Activated CD8-positive, alpha-beta T cell treated with anti-CD3 and anti-CD28 coated beads, Interleukin-2, amount 10 ng/mL, durations not matched to agents 7 days and 5 days (primary cell): ENCODE measurements at places on chromosomes 1 and 21. TPM values are rescaled to one million over a fixed set of nuclear protein-coding genes. Genes with fewer than 3 reads are reported as not detected.
A peak's percentile ranks its signal among the peaks of the same experiment; 100 is the strongest.

GRCh38 chr21:30482130-30482529 is 2.0 kb upstream of the KRTAP19-1 start:
- no peak overlapping the region for H3K27ac ChIP-seq
- DNase-seq: no peak
- H3K4me3 ChIP-seq: no peak overlapping the region
- no peaks in the 10 kb centered on the region for H3K4me1 ChIP-seq
- H3K36me3 ChIP-seq: no peaks in the 10 kb centered on the region
- no peaks in the 10 kb centered on the region for H3K27me3 ChIP-seq

- H3K36me3 ChIP-seq: no peaks in the 10 kb centered on the region
- DNase-seq: no peak
- peak overlapping the region; percentile 68 for H3K4me3 ChIP-seq
- H3K27me3 ChIP-seq: peaks cover 56% of the 10 kb centered on the region
Measured at GRCh38 chr1:61052395-61053225, 29.8 kb upstream of the NFIA start.

DNA sequence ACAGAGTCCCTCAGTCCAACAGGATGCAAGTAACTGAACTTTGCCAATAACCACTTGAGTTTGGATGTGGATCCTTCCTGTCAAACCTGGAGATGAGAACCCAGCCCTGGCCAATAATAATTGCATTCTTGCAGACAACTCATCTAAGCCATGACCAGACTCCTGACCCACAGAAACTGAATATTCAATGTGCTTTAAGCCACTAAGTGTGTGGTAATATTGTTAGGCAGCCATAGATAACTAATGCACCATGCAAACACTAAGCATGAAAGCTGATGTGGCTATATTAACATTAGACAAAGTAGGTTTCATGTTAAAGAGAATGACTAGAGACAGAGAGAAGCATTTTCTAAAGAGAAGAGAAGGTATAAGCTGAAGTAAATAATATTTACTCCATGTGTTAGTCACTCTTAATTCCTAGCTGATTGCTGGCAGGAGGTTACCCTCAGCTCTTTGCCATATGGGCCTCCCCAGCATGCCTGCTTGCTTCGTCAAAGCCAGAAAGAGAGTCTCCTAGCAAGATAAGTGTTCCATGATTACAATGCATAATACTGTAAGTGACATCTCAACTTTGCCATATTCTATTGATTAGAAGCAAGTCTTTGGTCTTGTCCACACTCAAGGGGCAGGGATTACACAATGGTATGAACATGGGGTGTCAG is 276.4 kb upstream of the PLXNA2 start:
- H3K27ac ChIP-seq: no peak overlapping the region
- no peaks in the 10 kb centered on the region for H3K27me3 ChIP-seq
- no peaks in the 10 kb centered on the region for H3K4me1 ChIP-seq
- no peak overlapping the region for H3K4me3 ChIP-seq
- H3K36me3 ChIP-seq: no peaks in the 10 kb centered on the region
- no peak for DNase-seq

Gene CYP4A22
- not detected for total RNA-seq

- no peak for DNase-seq
- no peak overlapping the region for H3K27ac ChIP-seq
- no peak overlapping the region for H3K4me3 ChIP-seq
- no peaks in the 10 kb centered on the region for H3K27me3 ChIP-seq
Measured at GRCh38 chr1:58149271-58149812, 397.2 kb downstream of the OMA1 start.

GRCh38 chr1:45260244-45260643 is 53.8 kb upstream of the ZSWIM5 start:
- no peak overlapping the region for H3K4me3 ChIP-seq
- no peaks in the 10 kb centered on the region for H3K27me3 ChIP-seq
- H3K36me3 ChIP-seq: no peaks in the 10 kb centered on the region
- H3K27ac ChIP-seq: no peak overlapping the region
- DNase-seq: no peak

Gene NBPF6
- not detected for total RNA-seq

- peaks cover 25% of the 10 kb centered on the region for H3K36me3 ChIP-seq
- no peak for DNase-seq
- no peaks in the 10 kb centered on the region for H3K27me3 ChIP-seq
- H3K27ac ChIP-seq: no peak overlapping the region
- H3K4me1 ChIP-seq: no peaks in the 10 kb centered on the region
Measured at GRCh38 chr1:193260896-193261295, 74.5 kb upstream of the B3GALT2 start.

DNA sequence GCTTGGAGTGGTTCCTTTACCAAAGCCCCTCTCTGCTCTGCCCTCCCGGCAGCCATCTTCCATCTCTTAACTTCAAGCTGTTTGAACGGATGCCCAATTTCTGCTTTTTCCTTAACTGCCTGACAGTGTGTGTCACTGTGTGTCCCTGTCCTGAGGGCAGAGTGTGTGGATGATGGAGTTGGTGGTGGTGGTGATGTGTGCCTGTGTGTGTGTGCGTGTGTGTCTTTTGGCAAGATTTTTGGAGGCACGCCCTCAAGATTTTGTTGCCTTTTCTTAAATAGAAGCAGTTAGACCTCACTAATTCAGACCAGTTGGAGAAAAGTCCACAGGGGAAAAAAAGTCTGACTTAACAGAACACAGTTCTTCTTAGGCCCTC is 30.3 kb downstream of the SERTAD4 start:
- H3K27me3 ChIP-seq: peaks cover 3% of the 10 kb centered on the region
- H3K36me3 ChIP-seq: no peaks in the 10 kb centered on the region
- DNase-seq: no peak
- no peaks in the 10 kb centered on the region for H3K4me1 ChIP-seq

DNA sequence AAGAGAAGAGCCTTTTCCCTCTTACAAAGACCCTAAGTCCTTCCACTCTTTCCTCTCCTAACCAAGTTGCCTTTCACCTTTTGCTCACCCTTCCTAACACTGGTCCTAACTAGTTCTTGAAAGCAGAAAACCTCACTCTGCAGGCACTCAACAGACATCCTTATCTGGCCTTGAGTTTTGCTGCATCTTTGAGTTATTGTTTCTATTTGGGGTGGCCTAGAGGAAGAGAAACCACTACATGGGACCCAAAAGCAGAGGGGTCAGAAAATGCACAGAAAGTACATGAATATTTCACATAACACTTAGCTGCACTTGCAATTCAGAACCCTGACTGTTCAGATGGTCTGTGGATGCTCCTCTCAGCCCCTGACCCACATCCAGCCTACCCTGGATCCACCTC is 178.3 kb upstream of the SYT6 start:
- H3K4me3 ChIP-seq: no peak overlapping the region
- H3K4me1 ChIP-seq: peaks cover 70% of the 10 kb centered on the region
- peak overlapping the region; percentile 40 for H3K27ac ChIP-seq
- no peaks in the 10 kb centered on the region for H3K27me3 ChIP-seq
- peak; percentile 17 for DNase-seq
- peaks cover 3% of the 10 kb centered on the region for H3K36me3 ChIP-seq

DNA sequence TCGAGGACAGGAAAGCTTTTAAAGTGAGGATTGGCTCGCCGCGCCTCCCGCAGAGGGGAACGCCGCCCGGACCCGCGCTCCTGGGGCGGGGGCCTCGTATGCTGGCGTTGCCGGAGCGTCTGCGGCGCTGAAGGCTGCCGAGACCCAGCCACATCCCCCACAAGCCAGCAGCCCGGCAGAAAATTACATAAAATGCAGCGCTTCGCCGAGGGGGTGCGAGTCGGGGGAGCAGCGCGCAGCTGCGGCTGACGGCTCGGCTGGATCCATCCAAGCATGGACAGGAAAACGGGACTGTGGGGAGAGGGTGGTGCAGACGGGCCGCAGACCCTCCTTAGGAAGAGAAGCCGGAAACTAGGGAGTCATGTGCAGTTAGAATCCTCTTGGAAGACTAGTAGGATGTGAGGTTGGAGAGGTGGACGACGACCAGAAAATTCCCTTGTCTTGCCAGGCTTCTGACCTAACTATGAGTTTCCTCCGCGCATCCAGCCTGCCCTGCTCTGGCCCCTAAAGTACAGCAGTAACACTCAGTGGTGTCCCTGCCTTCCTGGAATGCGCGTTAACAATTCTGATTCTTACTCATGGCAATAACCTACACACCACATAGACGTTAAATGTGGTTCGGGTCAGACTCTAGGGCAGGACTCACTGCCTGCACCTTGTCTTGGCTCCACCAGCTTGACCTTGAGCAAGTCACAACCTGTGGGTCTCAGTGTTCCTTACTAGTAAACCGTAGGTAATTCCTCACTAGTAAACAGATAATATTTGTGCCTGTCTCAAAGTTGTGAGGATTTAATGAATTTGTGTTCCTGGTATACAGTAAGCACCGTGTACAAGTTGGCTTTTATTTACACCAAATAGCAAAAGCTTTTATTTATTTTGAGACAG is 953 bp upstream of the BRWD1 start:
- H3K27ac ChIP-seq: peak overlapping the region; percentile 95
- peak; percentile 56 for DNase-seq
- peak overlapping the region; percentile 87 for H3K4me3 ChIP-seq

DNA sequence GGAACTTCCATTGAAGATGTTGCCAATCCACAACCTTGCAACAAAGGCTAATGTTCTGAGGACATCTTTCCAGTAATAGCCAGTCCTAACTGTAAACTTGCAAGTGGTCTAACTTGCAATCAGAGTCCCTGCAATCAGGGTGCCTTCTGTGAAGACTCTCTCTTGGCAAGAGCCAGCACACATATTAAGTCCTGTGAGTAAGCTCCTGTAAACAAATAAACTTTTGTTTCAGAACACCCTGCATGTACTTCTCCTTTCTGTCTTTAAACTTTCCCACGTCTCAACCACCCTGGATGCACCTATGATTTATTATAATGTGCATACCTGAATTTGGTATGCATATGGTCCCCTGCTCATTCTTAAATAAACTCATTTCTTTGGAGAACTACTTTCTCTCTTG is 9.1 kb downstream of the GBP7 start:
- H3K36me3 ChIP-seq: peaks cover 3% of the 10 kb centered on the region
- no peak for DNase-seq
- no peak overlapping the region for H3K27ac ChIP-seq
- peaks cover 7% of the 10 kb centered on the region for H3K4me1 ChIP-seq
- no peak overlapping the region for H3K4me3 ChIP-seq

DNA sequence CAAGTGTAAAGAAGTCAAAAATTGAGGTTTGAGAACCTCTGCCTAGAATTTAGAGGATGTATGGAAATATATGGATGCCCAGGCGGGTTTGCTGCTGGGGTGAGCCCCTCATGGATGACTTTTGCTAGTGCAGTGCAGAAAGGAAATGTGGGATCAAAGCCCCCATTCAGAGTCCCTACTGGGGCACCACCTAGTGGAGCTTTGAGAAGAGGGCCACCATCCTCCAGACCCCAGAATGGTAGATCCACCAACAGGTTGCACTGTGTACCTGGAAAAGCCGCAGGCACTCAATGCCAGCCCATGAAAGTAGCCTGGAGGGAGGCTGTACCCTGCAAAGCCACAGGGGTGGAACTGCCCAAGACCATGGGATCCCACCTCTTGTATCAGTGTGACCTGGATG is 330.7 kb upstream of the DPYD start:
- no peak for DNase-seq
- no peaks in the 10 kb centered on the region for H3K4me1 ChIP-seq
- H3K27ac ChIP-seq: no peak overlapping the region
- no peaks in the 10 kb centered on the region for H3K27me3 ChIP-seq
- H3K36me3 ChIP-seq: no peaks in the 10 kb centered on the region

DNA sequence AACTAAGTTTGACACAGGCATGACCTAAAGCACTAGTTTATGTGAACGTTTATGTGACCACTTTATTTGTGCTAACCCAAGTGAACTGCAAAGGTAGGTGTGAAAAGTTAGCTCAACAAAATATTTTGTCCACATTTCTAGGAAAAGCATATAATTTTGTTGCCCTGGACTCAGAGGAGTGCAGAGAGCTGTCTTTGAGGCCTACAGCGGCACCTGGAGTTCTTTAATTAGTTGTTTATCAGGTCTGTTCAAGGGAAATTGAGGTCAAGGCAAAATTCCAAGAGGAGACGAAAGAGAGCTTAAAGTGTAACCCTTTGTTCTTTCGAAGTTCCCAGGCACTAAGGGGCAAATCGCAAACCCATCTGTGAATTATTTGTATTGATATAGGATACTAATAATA is 1.3 kb downstream of the GIPC2 start:
- no peak overlapping the region for H3K27ac ChIP-seq
- H3K27me3 ChIP-seq: peaks cover 26% of the 10 kb centered on the region
- no peaks in the 10 kb centered on the region for H3K36me3 ChIP-seq
- DNase-seq: no peak
- peaks cover 30% of the 10 kb centered on the region for H3K4me1 ChIP-seq
- peak overlapping the region; percentile 76 for H3K4me3 ChIP-seq

DNA sequence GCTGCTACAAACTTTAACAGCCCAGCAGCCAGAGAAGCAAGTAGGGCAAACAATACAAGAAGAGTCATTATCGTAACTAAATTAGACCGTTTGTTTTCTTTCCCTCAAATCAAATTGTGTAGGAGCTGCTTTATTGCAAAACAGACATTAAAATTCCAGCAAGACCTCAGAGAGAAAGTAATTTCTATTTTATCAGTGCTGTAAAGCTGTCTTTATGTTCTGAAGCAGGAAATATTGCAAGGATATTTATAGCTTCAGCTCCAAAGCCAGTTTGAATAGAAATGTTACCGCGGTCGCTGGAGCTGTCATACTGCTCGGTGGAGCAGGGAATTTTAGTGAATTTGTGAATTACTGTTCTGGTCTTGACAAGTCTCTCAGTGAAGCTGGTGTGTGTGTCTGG is 503.8 kb upstream of the PLXNA2 start:
- H3K4me3 ChIP-seq: no peak overlapping the region
- H3K4me1 ChIP-seq: no peaks in the 10 kb centered on the region
- no peak for DNase-seq
- no peaks in the 10 kb centered on the region for H3K36me3 ChIP-seq

Gene AGPAT3
- 72.5 TPM for total RNA-seq

DNA sequence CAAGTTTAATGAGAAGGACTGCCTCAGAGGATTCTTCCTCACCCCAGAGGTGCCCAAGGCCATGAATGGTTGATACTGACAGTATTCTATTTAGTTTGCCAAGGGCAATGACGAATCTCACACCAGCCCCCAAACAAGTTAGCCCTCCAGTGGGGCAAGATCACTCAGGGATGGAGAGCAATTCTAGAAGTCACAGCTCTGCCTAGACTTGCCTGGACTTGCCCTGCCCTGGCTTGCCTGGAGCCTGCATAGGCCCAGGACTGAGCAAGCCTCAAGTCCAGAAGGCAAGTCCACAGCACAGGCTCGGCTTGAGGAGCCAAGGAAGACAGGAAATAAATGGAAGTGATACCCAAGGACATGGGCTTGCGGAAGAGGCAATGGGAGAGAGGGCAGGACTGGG is 39.5 kb upstream of the RGS16 start:
- H3K27ac ChIP-seq: no peak overlapping the region
- no peak for DNase-seq
- H3K27me3 ChIP-seq: peaks cover 23% of the 10 kb centered on the region
- H3K36me3 ChIP-seq: peaks cover 2% of the 10 kb centered on the region
- H3K4me1 ChIP-seq: peaks cover 4% of the 10 kb centered on the region

DNA sequence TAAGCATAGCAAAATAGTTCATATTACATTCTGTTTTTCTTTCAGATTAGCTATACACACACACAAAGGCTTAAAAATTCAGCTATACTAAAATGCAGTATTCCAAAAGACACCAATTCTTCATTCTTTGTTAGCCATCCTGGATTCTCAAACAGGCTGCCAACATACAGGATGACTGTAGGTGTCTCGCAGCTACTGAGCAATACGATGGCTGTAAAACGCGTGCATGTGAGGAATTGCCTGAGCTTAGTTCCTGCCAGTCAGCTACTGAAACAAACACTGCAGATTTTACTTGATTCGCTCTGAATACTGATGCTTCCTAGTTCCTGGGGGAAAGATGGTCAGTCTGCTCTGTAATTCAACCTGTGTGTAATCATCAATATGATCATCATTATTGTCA is 24.7 kb upstream of the HMGN1 start:
- H3K4me1 ChIP-seq: peaks cover 4% of the 10 kb centered on the region
- peaks cover 15% of the 10 kb centered on the region for H3K27me3 ChIP-seq
- no peak overlapping the region for H3K27ac ChIP-seq
- DNase-seq: peak; percentile 33
- no peaks in the 10 kb centered on the region for H3K36me3 ChIP-seq
- no peak overlapping the region for H3K4me3 ChIP-seq
